ENCODE measurements at places on chromosomes 13 and 19.

GRCh38 chr13:23460309-23460708 lies 26.8 kb upstream of the SACS start:
- no peak for DNase-seq

- no peak for DNase-seq
Measured at GRCh38 chr13:78610381-78610883, 7.1 kb upstream of the POU4F1 start.

DNA sequence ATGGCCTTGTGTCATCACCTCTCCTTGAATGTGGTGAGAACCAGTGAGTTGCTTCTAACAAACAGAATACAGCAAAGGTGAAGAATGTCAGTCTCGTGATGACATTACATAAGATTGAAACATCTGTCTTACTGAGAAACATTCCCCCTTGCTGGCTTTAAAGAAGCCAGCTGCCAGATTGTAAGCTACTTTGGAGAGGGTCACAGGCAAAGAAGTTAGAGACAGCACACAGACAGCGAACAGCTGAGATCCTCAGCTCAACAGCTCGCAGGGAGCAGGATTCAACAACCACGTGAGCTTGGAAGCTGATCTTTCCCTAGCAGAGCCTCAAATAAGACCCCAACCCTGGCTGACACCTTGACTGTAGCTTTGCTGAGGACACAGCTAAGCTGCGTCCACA lies 367.9 kb downstream of the LIG4 start:
- DNase-seq: no peak

DNA sequence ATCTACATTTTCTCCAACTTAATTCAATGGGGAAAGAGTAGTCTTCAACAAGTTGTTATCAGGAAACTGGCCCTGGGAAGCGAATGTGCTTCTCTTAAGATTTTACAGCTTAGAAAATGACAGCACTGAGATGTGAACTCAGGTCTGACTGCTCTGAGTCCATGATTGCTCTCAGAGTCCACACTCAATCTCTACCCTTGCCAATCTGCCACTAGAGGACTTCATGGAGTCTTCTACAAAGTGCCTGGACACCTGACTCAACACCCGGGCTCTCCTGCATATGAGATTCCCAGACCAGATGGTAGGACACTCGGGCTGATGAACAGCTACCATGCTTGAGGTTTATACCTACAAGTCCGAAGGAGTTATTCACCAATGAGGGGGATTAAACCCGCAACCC lies 74.8 kb downstream of the ABCC4 start:
- no peak for DNase-seq

DNA sequence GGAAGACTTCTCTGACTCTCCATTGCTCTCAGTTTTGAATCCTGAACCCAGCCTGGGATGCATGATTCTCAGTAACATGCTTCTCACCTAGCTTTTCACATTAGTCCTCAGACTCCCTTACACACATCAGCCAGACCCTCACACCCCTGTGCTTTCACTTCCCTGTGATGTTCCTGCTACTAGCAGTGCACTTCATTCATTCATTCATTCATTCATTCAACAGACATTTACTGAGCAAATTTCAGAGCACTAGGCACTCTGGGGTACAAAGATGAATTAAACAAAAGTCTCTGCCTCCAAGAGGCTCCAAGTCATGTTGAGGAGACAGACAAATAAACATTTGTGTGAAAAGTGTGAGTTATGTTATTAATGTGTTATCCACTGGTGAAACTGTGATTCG lies 145.2 kb downstream of the RXFP2 start:
- no peak for DNase-seq

- no peak for DNase-seq
Measured at GRCh38 chr13:73910733-73911132, 223.5 kb downstream of the KLF12 start.

- no peak for DNase-seq
Measured at GRCh38 chr19:9528757-9529336, 9.6 kb downstream of the ZNF426 start.

GRCh38 chr13:46181840-46182490 lies at the start of gene LCP1:
LCP1 (minus strand) TSS chr13:46182177; CDS start chr13:46159662, 22,515 bp downstream.
- no peak for DNase-seq

DNA sequence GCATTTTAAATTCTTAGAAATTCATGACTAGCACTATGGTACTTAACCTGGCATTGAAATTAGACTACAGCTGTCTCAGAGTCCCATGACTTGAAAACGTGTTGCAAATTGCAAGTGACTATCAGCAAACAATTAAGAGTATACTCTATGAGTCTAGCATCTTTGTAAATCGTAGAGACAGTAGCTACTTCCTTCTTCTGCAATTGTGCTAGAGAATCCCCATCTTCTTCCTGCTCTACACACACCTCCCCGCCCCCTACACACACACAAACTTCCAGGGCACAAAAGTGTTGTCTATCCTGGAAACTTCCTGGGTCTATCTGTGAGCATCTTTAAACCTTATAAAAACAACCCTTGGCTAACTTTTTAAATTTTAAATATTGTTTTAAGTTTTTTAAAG lies 35.2 kb upstream of the MIR17HG start:
- no peak for DNase-seq

DNA sequence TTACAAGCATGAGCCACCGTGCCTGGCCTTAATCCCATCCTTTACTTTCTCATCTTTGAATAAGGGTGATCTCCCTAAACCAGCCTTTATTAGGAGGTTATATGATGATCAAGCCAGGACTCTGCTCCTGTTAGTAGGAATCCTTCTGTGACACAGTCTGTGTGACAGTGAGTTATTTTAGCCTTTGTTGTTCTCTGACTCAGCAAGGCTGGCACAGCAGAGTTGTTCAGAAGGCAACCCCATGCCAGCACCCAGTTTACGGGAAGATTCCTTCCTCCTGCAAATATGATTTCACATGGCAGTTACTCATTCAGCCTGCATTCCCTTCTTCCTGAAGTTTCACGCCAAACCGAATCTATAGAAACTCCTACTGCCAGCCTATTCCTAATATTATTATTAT lies 10.5 kb upstream of the MIER2 start:
- DNase-seq: no peak

- peak; percentile 53 for DNase-seq
Measured at GRCh38 chr19:52453324-52454094, at the start of gene ZNF578. ZNF578 (plus strand) TSS chr19:52453553; CDS start chr19:52501846, 48,293 bp downstream.

- DNase-seq: no peak
Measured at GRCh38 chr13:33275916-33276315, 9.6 kb downstream of the STARD13 start.

- no peak for DNase-seq
Measured at GRCh38 chr13:86914757-86915156, 756.4 kb upstream of the SLITRK5 start.

GRCh38 chr19:3707868-3708206 lies 347 bp upstream of the TJP3 start:
- no peak for DNase-seq

GRCh38 chr19:12482509-12482886 lies 2.1 kb downstream of the ZNF709 start:
- no peak for DNase-seq

GRCh38 chr13:40208517-40208916 lies 457.9 kb downstream of the FOXO1 start:
- no peak for DNase-seq
